Stimulated activated CD8-positive, alpha-beta memory T cell treated with anti-CD3 and anti-CD28 coated beads, Interleukin-7, amount 100 ng/mL, for 1 hour (primary cell): ENCODE measurements at places on chromosomes 5 and 9.

GRCh38 chr5:96037128-96037527 lies 75.5 kb upstream of the ELL2 start:
- DNase-seq = no peak

- no peak for DNase-seq
These were observed 81.9 kb upstream of the TLR4 start for GRCh38 chr9:117622347-117622746.

GRCh38 chr5:69492923-69493395 lies 369 bp downstream of the OCLN start:
- DNase-seq = no peak

DNA sequence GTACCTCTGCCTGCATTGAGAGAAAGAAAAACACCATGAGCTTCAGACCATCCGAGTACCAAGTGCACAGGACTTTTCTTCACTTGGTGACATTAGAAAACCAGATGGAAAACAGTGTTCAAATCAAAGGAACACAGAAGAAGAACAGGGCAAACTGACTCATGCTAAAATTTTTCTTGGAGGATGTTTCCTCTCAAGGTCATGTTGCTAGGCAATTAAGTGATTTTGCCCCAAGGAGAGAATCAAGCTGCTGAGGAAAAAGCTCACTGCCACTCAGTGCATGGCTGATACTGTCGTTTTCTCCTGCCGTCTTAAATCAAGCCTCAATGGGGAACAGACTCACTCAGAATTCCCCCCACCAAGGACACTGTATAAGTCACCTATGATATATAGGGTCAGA lies 57.9 kb upstream of the SIMC1 start:
- no peak for DNase-seq

- no peak for DNase-seq
These were observed 42.4 kb upstream of the SMIM32 start for GRCh38 chr5:136235321-136235720.

GRCh38 chr5:36606428-36607113 lies at the start of gene SLC1A3:
TSS of gene SLC1A3 (plus strand) at chr5:36606606. CDS start at chr5:36608424, 1,818 bp downstream.
- no peak for DNase-seq

GRCh38 chr5:43571237-43571636 lies 14.4 kb upstream of the PAIP1 start:
- DNase-seq = no peak

GRCh38 chr5:168047043-168047668 lies 244.3 kb upstream of the WWC1 start:
- DNase-seq = no peak

GRCh38 chr5:64599226-64599625 lies 91.1 kb upstream of the SHISAL2B start:
- no peak for DNase-seq

- no peak for DNase-seq
These were observed 155.3 kb upstream of the ANKRD55 start for GRCh38 chr5:56388229-56388985.

DNA sequence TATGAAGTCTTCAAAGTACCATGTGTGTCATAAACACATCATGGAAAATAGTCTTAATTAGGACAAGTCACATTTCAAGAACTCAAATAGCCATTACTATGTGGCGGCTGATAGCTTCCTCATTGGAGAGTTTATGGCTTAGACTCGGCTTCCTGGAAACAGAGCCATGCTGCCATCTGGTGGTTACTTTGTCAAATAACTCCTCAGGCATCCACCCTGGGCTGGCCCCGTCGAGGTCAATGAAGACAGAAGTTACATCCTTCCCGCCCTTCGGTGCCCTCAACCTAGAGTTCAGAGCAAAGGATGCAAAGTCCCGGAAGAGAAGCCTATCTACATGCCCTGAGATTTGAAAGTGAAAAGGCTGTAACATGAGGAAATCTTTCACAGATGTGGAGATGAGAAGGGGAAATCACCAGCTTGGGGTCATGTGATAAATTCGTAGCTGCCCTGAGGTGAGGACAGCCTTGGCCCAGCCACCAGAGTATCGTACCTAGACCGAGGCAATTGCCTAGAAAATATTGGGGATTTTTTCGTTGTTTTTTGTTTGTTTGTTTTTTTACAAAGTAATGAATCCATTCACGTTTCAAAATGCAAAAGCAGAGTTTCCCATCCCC lies 45.5 kb upstream of the ZNF169 start:
- DNase-seq = peak; percentile 39

- no peak for DNase-seq
These were observed 474.5 kb downstream of the ENC1 start for GRCh38 chr5:74166064-74166463.

DNA sequence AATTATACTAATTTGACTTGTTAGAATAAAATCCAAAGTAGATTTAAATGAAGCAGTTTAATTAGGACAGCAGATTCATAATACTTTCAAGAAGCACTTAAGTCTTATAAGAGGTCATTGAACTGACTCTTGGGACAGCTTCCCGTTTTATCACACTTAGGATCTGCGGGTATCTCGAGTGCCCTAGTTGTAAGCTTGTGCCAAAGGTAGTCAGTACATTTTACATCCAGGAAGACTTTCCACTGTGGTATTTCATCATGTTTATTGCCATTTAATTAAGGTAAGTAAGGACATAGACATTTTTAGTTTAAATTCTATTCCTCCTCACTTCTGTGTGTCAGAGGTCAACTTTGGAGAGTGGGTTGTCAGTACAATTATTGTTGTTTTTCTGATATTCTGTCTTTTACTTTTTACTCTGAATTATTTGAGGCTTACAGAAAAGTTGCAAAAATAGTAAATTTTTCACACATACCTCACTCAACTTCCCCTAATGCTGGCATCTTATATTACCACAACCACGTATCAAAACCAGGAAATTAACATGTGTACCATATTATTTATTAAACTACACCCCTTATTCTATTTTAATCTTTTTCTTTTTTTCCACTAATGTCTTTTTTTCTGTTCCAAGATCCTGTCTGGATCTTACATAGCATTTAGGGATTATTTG lies 7.5 kb upstream of the ZNF367 start:
- no peak for DNase-seq

DNA sequence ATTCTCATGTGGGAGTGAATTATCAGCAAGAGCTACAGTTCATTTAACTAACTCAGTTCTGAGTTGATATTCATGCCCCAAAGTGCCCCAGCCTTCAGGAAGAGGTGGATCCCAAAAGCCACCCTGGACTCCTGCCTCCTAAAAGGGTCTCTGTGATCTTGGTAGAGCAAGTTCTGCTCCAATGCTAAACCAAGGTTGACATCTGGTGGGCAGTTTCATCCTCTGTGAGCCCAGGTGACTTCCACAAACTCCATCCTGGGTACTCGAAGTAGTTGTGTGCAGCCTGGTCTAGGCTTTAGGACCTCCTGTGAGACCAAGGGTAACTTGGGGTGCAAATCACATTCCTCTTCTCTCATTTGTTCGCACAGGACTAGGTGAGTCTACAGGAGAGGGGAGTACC lies 816.8 kb downstream of the MTRR start:
- no peak for DNase-seq

- no peak for DNase-seq
These were observed 36.3 kb upstream of the LRRTM2 start for GRCh38 chr5:138911441-138911840.

DNA sequence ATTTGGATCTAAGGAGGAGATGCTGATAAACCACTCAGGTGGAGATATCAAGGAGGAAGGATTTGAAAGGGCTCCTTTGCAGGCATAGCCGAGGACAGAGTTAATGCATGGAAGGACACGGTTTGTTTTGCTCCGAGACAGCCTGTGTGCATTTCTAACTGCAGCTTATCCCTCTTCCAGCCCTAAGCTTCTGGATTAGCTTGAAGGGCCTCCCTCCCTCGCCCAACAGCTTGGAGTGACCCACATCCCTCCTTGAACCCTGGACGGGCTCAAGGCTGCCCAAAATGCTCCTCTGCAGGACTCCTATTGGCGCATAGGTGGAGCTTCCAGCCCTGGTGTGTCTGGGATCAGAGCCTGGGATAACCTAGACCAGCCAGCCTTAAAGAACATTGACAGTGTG lies 66.7 kb downstream of the PPARGC1B start:
- no peak for DNase-seq

DNA sequence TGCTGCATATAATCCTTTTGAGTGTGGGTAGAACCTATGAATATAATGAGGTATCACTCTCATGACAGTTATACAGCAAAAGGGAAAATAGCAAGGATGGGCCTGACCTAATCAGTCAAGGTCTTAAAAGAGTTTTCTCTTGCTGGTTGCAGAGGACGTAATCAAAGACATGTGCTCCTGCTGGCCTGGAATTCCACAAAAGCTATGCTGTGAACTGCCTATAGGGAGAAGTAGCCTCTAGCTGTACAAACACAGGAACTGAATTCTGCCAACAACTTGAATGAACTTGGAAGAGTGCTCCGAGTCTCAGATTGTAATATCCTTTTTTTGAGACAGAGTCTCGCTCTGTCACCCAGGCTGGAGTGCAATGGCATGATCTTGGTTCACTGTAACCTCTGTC lies 195.6 kb downstream of the PLK2 start:
- DNase-seq = no peak
